T-helper 2 cell (primary cell): ENCODE measurements at places on chromosomes 1 and 21.

DNA sequence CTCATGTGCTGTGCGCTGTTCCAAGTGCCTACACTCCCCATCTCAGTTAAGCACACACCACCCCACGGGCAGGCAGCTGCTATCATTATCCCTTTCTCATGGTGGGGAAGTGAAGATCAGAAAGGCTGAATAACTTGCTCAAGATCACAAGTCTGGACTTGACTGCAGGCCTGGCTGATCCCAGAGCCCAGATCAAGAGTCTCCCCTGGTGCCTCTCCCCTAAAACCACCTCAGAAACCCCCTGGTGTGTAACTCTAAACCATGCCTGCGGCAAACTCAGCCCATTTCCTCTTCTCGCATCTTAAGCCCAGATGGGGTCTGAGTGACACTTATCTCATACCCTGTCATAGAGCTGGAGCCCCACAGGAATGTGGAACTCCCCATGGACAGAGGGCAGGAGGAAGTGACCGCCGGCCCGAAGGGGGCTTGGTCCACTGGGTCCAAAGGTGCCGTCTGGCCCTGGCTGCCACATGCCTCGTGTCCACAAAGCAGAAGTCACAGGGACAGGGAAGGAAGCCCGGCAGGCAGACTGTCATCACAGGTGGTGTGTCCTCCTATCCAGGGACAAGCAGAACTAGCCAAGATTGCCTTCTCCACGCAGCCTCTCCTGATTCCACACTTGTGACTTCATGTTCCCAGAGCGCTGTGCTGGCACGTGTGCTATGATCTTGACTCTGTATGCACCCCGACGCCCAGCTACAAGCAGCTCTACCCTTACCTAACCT lies 92.1 kb downstream of the SYF2 start:
- DNase-seq = no peak

DNA sequence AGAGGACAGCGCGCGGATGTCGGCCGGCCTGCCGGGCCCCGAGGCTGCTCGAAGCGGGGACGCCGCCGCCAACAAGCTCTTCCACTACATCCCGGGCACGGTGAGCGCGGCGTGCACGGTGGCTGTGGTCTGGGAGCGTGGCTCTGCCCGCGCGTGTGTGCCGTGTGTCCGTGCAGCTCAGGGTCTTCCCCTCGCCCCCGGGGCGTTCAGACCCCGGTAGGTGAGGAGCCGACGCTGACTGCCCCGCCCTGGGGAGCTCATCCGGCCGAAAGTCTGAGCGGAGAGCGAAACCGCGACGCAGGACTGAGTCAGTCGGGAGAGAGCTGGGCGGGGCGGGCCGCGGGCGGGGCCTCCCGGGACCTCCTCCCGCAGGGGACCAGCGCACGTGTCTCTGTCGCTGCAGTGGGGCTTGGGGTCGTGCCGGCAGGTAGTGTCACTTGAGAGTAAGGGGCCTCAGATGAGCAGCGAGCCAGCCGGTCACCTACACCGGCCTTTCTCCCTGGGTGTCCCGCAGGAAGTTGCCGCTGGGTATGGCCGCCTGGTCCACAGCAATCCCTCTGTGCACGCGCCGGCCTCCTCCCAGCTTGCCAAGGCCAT lies 520 bp downstream of the PLEKHN1 start:
- DNase-seq = peak; percentile 82

DNA sequence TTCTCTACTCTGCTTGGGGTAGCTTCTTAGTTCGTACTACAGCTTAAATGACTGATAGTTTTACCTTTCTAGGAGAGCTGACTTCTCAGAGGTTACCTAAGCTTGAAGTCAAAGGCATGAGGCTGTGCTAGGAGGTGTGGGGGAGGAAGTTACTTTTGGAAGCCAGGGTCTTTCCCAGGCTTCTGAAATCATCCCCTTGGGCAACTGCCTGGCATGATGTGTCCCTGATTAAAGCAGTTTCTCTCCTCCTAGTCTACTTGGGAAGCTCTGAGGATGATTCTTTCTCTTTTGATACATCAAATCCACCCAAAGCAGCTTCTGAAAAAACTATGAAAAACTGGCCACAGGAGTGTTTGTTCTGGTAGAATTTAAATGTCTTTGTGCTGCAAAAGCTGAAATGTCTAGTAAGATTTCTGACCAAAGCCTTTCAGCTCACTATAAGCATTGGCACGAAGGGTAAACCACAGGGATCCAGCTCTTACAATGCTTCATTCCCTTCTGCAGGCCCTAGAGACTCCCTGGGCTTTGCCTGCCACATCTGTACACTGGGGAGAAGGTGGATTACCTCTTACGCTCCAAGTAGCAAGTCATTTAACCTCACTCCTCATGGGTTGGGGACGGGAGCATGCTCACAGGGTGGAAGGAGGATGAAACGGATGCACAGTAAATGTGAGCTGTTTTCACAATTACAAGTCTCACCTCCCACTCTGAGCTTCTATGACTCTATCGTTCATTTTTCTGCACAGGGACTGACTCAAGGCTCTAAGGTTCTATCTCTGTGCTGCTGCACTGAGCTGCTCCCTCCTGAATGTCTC lies 59.6 kb downstream of the RUNX1 start:
- DNase-seq = no peak

DNA sequence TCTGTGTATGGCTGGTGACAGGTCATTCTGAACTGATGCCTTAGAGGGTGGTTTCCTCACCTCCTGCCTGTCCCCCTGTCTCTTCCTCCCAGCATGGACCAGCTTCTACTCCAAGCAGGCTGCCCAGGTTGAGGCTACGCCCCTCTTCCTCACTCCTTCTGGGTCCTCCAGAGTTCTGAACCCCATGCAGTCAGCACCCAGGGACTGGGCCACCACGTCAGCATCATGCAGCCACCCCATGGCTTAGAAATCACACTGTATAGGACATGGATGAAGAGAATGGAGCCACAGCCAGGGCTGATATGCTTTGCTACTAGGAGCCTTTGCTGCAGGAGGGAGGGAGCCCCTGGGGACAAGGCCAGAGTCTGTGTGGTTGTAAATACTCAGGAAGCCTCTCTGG lies 8.3 kb downstream of the FOXO6 start:
- DNase-seq = no peak

GRCh38 chr1:46757247-46757955 lies 38.5 kb upstream of the EFCAB14 start:
- no peak for DNase-seq

GRCh38 chr21:42845296-42845965 lies 33.9 kb downstream of the WDR4 start:
- DNase-seq = no peak

DNA sequence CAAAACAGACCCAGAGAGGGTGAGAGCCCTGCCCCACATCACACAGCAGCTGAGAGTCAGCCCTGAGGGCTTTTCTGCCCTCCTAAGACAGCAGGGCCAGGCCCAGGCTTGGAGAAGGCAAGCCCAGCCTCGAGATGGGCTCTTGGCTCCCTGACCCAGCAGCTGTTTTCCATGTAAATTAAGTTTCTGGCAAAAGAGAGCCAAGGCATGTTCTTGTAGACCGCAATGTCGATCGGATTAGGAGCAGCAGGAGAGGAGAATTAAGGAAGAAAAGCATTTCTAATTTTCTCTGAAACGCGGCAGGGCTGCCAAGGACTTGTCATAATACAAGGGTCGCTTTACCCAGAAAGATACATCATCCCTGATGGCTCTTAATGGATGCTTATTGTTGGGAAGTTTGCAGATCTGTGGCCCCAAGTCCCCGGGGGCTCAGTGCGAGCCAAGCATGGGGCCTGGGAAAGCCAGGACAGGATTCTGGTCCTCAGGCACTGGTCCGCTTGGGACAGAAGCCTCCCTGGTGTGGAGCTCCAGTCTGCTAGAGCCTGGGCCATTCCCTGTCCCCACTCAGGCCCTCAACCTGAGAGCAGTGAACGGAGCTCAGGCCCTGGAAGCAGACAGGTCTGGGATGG lies 62.8 kb downstream of the DMRTB1 start:
- DNase-seq = no peak

GRCh38 chr21:22250355-22250754 lies 1252.1 kb downstream of the NCAM2 start:
- DNase-seq = no peak

- DNase-seq = no peak
Observed at GRCh38 chr21:45255381-45256020, 32.2 kb downstream of the POFUT2 start.

DNA sequence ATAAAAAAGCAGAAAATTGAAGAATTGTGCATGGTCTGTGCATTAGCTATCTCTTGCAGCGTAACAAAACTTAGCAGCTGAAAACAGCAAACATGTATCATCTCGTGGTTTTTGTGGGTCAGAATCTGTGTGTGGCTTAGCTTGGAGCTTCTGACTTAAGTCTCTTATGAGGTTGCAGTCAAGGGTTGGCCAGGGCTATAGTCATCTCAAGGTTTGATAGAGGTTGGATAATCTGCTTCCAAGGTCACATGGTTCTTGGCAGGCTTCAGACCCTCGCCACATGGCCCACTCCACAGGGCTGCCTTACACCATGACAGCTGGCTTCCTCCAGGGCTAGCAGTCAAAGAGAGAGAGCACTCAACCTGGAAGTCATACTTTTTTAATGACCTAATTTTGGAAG lies 35.9 kb downstream of the CNST start:
- no peak for DNase-seq

DNA sequence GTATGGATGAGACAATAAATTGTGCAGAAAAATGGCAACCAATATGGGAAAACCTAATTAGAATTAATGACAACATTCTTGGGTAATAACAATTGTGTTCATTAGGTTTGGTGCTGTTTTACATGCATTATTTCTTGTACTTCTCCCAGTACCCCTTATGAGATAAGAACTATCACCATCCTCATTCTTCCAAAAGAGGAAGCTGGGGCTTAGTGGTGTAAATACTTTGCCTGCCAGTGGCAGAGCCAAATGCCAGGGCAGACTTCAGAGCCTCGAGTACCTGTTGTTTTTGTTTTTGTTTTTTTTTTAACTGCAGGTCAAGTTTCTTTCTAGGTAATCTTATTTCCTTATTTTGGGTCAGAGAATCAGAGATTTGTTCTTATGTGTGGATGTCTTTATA lies 206.4 kb downstream of the RHOU start:
- no peak for DNase-seq

DNA sequence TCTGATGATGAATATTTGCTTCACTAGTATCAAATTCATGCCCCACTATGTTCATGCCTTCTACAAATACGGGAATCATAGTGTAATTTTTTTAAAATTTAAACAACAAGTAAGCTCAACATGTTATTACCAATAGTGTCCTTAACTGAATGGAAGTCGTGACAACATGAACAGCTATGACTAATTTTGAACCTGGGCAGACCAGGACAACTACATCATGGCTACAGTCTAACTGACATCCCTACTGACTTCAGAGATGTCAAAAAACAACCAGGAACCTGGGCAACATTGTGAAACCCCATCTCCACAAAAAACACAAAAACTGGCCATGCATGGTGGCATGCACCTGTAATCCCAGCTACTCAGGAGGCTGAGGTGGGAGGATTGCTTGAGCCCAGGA lies 33.5 kb upstream of the RAP1A start:
- no peak for DNase-seq

- no peak for DNase-seq
Observed at GRCh38 chr1:95375174-95375573, 141.2 kb downstream of the RWDD3 start.

DNA sequence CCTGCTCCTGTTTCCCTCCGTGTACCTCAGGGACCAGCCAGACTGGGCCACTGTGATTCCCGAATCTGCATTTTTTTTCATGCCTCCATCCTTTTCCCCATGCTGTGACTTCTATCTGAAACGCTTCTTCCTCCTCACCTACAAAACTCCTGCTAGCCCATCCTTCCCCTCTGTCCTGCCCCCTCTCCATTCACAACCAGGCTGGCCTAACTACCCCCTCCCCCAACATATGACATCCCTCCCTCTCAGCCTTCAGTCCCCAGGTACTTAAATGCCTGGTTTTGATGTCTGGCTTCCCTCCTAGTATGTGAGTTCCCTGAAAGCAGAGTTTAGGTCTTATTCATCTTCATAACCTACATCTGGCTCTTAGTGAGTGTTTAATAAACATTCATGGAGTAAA lies 82.7 kb downstream of the TAS1R2 start:
- no peak for DNase-seq

GRCh38 chr1:36051821-36052220 lies 32.1 kb upstream of the TEKT2 start:
- no peak for DNase-seq

DNA sequence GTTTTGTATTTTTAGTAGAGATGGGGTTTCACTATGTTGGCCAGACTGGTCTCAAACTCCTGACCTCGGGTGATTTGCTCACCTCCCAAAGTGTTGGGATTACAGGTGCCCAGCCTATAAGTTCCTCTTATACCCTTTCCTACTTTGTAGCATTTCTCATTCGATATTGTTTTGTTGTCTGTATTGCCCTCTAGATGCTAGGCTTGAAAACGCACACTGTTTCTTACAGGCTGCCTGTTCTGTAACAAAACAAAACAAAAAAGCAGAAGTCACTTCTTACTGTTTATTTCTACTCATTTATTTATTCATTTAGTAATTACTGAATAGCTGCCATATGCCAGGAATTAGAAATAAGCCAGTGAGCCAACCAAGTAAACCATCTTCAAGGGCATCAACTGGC lies 136.9 kb upstream of the BMP8A start:
- no peak for DNase-seq

DNA sequence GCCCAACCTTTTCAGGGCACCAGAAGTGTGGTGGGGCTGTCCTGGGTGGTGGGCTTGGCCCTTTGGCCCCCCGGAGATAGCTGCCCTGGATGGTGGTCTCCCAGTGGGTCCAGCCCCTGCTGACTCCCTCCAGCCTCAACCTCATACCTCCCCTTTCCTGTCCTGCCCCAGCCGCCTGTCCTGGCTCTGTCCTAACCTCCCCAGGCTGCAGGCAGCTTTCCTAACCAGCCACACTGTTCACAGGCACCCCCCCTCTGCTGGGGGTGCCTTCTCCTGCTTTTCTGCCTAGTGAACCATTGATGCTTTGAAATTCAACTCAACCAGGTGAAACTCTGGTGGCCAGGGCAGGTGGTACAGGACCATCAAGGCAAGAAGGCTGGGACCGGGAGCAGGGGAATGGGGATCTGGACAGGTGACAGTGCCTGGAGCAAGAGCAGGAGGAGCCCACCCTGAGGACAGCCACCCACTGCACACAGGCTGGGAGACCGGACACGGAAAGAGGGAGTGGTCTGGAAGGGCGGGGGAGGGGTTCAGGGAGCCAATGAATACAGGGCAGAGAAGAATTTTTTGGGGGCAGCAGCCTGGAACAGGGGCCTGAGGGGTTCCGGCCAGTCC lies 35.9 kb downstream of the RAP1GAP start:
- DNase-seq = no peak

- DNase-seq = no peak
Observed at GRCh38 chr1:118890851-118891384, 97.2 kb downstream of the TBX15 start.

GRCh38 chr1:236051242-236051791 lies 13.6 kb downstream of the NID1 start:
- no peak for DNase-seq

- DNase-seq = no peak
Observed at GRCh38 chr1:25692560-25692959, 76.0 kb downstream of the MAN1C1 start.

GRCh38 chr1:75838079-75838478 lies 41.4 kb downstream of the MSH4 start:
- no peak for DNase-seq
